ENCODE measurements at places on chromosomes 7 and 10.

DNA sequence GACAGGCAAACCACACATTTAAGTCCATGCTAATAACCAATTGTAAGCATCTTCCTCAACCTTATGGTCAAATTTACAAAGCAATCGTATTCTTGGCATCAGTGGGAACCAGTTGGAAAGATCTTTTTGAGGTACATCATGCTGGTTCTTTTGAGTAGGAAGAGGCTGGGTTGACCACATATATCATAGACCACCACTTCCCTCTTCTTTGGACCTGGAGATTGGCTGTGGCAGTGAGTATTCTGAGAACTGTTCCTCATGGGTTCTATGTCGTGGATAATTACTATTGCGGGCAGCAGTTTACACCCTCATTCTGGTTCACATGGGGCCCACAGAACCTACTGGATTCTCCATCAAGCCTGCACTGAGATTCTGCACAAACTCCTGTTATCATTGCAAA, 35.5 kb upstream of the C1GALT1 start:
- DNase-seq = no peak

DNA sequence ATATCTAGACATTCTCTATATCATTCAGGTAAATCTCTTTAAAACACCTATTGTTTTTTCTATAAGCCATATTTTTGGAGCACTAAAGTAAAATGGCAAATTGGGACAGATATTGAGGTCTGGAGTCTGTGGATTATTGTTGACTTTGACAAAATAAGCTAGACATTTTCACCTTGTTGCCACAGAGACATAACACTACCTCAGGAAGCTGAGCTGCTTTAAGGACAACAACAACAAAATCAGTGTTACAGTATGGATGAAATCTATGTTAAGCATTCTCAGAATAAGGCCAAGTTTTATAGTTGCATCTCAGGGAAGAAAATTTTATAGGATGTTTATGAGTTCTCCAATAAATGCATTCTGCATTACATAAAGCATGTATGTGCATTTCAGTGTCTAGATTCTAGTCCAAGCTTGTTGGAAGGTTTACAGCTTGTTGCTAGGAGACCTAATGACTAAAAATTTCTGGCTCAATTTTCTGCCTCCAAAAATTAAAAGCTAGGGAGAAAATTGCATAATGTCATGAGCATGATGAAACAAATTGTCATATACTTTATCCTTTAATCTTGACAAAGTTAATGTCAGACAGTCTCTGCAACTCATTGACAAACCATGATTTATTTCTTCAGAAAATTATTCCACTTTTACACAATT, 18.3 kb downstream of the LIPM start:
- DNase-seq = no peak

GRCh38 chr7:132575419-132575981, 770 bp downstream of the PLXNA4 start:
- DNase-seq = no peak

DNA sequence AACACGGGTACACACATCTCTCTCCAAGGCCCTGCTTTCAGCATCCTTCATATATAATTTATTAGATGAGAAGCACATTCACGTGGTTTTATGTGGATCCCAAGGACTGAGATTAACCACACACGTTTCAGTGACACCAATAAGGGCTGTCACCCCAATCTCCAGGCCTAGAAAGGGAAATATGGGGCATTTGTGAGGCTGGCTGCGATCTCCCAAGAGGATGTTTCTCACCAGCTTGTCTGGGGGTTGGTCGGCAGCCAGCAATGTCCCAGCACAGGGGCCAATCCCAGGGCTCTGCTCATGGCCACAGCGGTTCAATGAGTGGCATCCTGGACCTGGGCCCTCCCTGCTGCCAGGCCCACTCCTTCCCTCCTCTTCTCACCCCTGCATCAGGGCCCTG, 115.5 kb downstream of the ITIH5 start:
- DNase-seq = no peak

DNA sequence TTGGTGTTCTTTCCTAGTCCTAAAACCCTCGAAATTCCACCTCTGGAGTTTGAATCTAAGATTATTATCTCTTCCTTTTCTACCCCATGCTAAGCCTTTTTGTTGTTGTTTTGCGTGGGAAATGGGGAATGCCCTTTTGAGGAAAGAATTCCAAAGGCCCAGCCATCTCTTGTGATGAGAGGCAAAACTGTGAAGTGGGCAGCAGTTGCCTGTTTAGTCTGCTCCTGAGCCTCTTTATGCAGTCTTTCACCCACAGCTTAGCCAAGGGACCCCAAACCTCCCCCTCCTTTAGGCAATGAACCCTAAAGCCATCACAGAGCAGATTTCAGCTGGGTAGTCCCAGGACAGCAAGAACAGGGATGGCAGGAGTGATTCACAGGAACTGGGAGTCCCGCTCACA, 95.5 kb downstream of the DNMBP start:
- DNase-seq = no peak

DNA sequence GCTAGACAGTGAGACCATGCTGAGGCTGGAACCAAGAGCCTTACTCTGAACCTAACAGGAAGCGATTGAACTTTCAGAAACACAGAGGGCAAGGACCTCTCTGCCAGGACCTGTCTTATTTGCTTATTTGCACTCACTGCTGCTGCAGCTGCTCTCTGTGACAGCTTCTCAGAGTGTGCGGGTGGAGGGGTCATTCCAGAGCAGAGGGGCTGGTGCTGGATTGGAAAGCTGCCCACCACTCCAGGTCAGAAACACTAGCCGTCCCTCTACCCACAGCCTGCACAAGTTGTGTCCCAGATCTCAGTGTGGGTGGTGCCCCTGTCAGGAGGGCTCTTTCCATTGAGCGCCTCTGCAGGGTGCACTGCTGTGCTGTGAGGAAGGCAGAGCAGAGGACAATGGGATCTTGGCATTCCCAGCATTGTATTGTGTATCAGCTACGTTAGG, 126.2 kb downstream of the CCNY start:
- no peak for DNase-seq

DNA sequence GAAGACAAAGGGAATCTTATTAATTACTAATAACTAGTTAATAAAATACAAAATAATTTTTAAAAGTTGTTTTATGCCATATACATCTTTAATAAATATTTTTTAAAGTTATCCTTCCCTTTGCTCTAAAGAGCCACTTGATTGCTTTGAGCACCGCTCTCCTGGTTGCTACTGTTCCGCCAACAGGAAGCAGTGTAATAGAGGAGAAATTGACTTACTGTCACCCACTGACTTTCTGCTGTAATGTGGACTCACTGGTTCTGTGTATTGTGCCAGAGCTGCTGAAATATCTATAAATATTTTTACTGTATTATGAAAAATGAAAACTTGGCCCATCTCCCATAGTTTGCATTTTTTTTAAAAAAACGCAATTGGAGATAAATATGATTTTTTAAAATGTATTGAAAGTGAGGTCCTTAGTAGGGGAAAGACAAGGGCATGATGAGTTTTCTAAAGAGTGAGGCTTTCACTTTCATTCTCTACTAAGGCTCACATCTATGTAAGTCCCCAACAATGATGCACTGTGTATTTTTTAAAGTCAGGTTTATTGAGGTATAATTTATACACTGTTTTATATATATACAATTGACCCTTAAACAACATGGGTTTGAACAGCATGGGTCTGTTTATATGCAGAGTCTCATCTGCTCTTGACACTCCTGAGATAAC, 100.5 kb downstream of the NPY start:
- no peak for DNase-seq
